ENCODE measurements at places on chromosomes 12 and 14. TPM values are rescaled to one million over a fixed set of nuclear protein-coding genes. Genes with fewer than 3 reads are reported as not detected.

Gene NUBPL
- total RNA-seq: 14.3 TPM

Gene APOF
- total RNA-seq: not detected

Gene FITM1
- 0.69 TPM for total RNA-seq

Gene NOVA1
- not detected for total RNA-seq

GRCh38 chr14:91888641-91889476, 21.5 kb upstream of the TC2N start:
- DNase-seq: no peak

DNA sequence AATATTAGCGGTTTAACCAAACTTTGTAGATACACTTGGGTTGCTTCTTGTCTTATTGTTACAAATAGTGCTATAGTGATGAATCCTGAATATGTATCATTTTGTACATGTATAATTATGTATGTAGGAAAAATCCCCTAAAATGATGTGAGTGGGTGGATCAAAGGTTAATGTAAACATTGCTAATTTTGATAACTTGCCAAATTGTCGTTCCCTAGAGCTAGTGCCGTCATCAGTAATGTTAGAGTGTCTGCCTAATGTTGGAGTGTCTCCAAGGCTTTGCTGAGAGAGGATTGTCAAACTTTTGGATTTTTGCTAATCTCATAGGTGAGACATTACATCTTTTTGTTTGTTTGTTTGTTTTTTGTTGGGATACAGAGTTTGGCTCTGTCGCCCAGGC, 44.4 kb downstream of the AEBP2 start:
- DNase-seq: no peak

Gene CFAP54
- 0.38 TPM for total RNA-seq

Gene GOLT1B
- 35.9 TPM for total RNA-seq

Gene IFNG-AS1
- not detected for total RNA-seq

DNA sequence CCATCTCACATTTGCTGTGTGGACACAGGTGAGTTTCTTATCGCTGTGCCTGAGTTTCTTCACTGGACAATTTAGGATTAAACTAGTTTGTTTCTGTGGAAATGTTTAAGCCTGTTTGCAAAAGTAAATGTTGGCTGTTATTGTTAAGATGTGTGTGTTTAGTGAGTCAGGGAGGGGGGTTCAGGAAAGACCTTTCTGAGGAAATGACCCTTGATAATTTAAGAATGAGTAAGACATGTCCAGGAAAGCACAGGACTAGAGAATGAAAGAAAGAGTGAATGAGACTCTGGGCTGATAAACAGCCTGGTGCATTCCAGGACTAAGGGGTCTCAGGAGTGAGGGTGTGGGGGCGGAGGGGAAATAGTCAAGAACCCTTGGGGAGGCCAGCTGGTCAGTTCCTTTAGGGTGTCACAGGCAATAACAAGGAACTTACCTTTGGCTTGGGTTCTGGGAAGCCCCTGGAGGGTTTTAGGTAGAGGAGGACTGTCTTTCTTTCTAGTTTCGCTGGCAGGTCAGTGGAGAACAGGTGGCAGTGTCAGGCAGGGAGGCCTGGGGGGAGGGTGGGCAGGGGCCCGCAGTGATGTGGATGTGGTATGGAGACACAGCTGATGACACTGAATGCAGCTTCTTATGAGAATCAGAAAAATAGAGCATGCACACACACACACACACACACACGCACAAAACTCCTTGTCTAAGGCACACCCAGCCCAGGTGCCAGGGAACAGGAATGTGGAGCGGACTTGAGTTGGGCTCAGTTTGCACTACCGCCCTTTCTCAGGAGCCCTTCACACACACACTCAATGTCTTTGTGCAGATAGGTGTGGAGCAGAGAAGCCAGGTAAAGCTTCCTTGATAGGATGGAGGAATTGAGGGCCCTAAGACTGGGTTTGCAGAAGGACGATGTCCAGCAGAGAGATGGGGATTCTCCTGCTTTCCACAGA, 1005.5 kb downstream of the VRK1 start:
- DNase-seq: no peak

Gene SSTR1
- not detected for total RNA-seq

GRCh38 chr12:42705863-42706262, 116.3 kb upstream of the PRICKLE1 start:
- DNase-seq: no peak

GRCh38 chr12:1791104-1791841, 29.1 kb upstream of the LRTM2 start:
- peak; percentile 88 for DNase-seq

GRCh38 chr14:34964977-34965764, 17.6 kb upstream of the SRP54 start:
- DNase-seq: no peak

DNA sequence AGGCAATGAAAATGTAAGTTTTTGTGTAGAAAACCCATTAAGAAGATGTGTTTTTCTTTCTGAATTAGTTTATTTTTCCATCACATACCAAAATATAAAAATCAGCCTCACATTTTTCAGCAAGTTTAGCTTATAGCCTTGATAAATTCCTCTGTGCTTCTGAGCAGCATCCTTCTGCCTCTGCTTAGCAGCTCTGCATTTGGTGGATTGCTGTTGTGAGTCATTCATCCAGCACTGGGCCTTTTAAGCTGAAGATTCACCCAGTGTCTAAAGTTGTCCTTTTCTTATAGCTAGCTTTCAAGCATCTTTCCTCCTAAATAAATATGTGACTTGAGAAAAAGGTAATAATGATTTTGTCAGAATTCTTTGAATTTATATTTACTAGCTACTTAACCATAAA, 206.1 kb downstream of the PCNX1 start:
- DNase-seq: no peak

GRCh38 chr12:14390870-14391530, 25.5 kb downstream of the ATF7IP start:
- DNase-seq: no peak

DNA sequence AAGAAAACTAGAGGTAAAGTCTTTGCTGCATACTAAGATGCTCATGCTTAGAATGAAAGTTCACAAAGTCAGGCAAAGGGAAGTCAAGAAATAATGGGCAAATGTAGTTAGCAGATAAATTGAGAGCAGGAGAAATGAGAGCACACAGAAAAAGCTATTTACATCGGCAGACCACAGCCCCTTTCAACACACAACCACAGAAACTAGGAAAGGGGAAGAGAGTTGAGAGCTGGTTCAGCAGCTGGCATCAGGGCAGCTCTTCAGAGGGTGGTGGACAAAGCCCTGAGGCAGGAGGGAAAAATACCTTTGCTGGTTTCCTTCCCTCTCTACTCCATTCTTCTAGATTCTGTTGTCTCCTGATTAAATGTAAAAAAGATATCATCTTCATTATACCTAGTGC, 95.4 kb upstream of the ANO4 start:
- DNase-seq: no peak

DNA sequence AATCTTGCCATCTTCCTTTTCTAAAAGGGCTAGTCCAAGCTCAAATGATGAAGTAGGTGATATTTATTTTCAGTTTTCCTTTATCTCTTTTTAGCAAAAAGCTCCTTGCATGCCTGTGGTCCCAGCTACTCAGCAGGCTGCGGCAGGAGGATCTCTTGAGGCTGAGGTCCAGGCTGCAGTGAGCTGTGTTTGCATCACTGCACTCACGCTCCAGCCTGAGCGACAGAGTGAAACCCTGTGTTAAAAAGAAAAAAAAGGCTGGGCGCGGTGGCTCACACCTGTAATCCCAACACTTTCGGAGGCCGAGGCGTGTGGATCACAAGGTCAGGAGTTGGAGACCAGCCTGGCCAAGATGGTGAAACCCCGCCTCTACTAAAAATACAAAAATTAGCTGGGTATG, 5.0 kb downstream of the TMEM116 start:
- DNase-seq: no peak

- no peak for DNase-seq
Observed at GRCh38 chr12:31618228-31619025, 27.5 kb upstream of the DENND5B start.

DNA sequence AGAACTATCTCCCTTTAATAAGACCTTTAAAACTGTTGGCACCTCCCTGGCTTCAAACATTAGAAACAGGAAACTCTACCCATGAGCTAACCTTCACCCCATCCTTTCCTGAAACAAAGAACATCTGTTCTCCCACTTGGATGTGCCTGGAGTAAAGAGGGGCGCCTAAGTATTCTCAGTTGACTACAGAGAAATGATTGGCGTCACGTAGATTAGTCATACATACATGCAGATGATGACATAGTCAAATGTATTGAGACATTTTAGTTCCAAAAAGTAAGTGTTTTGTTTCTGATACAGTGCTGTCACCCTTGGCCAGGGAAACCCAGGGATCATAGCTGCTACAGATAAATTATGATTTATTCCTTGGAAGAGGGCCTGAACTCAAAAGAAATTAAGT, 260.0 kb upstream of the PLEKHG7 start:
- no peak for DNase-seq

- DNase-seq: no peak
Observed at GRCh38 chr12:92719674-92720073, 16.9 kb downstream of the PLEKHG7 start.

DNA sequence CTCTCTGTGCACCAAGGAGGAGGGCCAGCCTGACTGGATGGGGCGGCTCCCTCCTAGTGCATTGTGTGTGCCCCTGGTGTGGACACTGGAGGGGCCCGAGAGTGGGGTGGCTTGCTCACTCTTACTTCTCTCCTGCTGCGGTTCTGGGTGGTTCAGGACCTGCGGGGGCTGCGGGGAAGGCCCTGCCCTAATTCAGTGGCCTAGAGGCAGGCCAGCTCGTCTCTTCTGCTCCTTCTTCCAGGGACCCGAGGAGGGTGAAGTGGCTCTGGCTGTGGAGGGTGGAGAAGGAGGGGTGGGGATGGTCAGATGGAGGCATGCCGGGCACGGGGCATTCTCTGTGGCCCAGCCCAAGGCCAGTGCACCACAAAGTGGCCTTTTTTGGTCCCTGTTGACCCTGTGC, 87.1 kb downstream of the BEGAIN start:
- DNase-seq: no peak

DNA sequence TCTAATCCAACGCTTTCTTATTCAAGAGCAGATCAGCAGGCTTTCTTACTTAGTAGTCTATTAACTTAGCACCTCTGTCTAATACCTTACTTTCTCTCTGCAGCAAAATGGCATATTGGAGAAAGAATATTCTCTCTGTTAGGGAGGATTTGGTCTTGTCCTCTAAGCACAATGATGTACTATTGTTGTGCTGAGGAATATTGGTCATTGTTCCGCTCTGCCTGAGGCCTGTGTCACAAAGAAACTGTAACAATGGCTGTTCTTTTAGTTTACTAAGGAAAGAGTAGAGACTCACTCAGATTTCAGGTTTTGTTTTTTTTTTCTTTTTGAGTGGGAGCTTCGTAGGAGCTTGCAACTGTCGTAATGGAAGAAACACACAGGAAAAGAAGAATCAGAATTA, 1358.8 kb downstream of the LRFN5 start:
- DNase-seq: no peak

Gene CLEC2A
- not detected for total RNA-seq

DNA sequence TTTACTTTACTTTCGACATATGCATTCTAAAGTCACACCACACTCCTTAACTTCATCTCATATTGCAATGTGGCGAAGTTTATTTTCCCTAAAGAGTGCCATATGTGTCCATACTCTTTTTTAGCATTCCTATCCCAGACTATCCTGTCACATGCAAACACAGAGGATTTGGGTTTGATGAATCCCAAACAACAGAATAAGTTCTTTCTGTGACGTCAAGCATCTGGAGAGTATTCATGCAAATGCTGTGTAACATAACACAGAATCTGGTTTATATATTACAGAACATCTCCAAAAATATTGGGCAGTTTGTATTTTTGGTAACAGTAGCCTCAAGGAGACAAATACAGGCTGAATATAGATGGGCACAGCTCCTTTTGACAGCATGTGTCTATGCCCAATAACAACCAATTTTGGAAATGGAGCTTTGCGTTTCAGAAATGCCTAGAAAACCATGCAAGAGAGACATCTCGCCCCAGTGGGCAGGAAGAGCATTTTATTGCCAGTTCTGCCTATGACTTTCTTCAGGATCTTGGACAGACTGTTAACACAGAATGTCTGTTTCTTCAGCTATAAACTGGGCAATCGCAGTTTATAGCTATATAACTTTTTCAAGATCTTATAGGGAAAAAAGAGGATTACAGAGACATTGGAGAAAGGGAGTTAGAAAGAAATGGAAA, 190.8 kb downstream of the ADAMTS20 start:
- DNase-seq: no peak

Gene SAMD15
- 0.56 TPM for total RNA-seq

DNA sequence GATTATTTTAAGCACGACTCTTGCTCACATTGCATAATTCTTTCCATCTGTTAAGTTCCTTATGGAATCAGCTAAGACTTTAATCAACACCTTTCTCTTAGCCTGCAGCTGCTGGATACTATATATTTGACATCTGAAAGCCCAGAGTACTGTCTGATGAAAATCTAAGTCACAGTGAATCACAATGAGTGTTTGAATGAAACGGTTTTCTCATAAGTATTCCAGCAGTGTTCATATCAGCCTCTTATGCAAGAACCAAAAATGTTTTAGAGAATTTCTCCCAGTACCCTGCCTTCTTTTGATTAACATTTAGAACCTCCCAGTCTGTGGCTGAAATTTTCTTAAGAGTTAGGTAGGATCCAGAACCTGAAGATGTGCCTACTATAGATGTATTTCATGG, 55.6 kb downstream of the FRMD6 start:
- DNase-seq: no peak

Gene MSI1
- 0.90 TPM for total RNA-seq

- DNase-seq: no peak
Observed at GRCh38 chr12:92605621-92606170, 97.1 kb upstream of the PLEKHG7 start.

DNA sequence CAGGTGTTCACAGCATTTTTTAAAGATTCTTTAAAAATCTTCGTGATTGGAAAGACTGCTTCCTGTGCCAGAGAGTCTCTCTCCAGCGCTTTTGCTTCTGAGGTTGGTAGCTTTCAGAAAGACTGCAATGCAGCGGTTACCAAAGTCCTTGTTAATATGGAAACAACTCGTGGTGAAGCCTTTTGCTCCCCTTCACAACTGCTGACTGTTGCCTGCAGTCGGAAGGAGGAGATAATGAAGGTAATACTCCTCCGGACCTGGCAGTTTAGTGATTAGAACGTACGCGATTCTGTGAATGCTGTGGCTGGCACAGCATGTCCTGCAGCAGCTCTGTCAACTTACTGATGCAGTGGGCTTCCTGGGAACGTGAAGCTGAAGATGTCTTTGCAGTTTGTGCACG, 50.9 kb downstream of the TRAF3 start:
- no peak for DNase-seq

Gene KRT72
- total RNA-seq: 0.16 TPM

- no peak for DNase-seq
Observed at GRCh38 chr14:54754623-54755386, 147.8 kb downstream of the GCH1 start.

Gene LBHD2
- not detected for total RNA-seq

Gene COPS7A
- total RNA-seq: 35.9 TPM

- peak; percentile 13 for DNase-seq
Observed at GRCh38 chr12:26195250-26195640, at the start of gene SSPN. TSS of gene SSPN (plus strand) at chr12:26195573. CDS start at chr12:26195673, 100 bp downstream.

GRCh38 chr12:6343518-6343917, 1.6 kb upstream of the TNFRSF1A start:
- DNase-seq: no peak

Gene C12orf56
- total RNA-seq: not detected

GRCh38 chr12:114306646-114307045, 99.3 kb downstream of the TBX5 start:
- no peak for DNase-seq
